Cerebellar nuclear complex (tissue), 1 donor: ENCODE measurements at places on chromosomes 11 and 22.
A peak's percentile ranks its signal among the peaks of the same experiment; 100 is the strongest.

- no peak for DNase-seq
Measured at GRCh38 chr22:49466878-49467595, 360.6 kb downstream of the BRD1 start.

DNA sequence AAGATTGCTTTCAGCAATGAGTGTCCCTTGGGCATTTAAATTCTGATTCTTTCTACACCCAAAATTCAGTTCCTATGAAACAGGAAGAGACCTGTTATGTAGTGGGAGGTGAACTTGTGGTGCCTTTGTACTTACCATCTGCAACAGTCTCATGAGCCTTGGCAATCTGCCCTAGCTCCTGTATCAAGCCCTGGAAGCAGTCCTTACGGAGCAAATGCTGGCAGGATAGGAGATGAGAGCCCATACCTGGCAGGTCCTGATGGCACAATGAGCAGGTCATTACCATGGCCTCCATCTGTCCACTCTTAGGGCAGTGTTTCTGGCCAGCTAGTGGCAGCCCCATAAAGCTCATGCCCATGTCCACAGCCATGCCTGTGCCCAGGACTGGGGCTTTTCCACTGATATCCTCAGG is 10.8 kb downstream of the TRIM66 start:
- DNase-seq = peak; percentile 88

- no peak for DNase-seq
Measured at GRCh38 chr11:26677566-26677965, 44.3 kb downstream of the SLC5A12 start.

DNA sequence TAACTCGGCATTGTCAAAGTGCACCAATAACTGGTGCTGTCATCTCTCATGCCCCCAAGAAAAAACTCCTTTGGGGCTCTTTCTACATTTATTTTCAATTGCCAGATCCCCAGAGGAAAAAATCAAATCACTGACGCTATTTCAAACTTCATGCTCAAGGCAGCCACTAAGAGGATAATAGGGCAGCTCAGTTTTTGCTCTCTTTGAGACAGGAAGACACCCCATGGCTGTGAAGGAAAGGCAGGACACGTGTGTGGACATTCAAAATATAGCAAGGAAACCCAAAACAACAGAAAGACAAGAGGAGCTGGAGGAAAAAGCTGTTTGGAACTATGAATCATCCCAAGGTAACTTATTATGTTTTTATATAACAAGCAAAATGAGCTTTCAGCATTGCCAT is 83.7 kb downstream of the SERGEF start:
- no peak for DNase-seq
